ENCODE measurements at places on chromosomes 2 and 18. TPM values are rescaled to one million over a fixed set of nuclear protein-coding genes. Genes with fewer than 3 reads are reported as not detected.

DNA sequence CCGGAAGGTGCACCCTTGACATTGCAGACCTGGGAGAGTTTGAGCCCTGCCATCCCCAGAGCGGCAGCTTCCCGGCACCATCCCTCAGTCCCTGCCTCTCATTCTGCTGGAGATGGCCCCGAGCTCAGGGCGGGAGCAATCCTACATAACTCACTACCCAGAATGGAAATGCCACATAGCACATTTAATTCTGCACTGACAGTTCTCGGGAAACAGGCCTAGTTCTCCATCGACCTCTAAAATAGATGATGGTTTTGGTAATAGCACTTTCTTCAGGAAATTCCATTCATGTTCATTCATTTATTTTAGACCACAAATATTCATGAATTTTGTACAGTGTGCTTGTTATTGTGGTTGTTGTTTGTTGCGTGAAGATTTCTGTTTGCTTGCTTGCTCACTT lies 92.9 kb upstream of the SLC14A2 start:
- no peak for DNase-seq

- no peak for DNase-seq
Observed at GRCh38 chr18:7830468-7830867, 263.4 kb downstream of the PTPRM start.

The AKAIN1 gene
- total RNA-seq: not detected

GRCh38 chr18:51074605-51075004 lies 44.6 kb downstream of the SMAD4 start:
- DNase-seq: no peak

DNA sequence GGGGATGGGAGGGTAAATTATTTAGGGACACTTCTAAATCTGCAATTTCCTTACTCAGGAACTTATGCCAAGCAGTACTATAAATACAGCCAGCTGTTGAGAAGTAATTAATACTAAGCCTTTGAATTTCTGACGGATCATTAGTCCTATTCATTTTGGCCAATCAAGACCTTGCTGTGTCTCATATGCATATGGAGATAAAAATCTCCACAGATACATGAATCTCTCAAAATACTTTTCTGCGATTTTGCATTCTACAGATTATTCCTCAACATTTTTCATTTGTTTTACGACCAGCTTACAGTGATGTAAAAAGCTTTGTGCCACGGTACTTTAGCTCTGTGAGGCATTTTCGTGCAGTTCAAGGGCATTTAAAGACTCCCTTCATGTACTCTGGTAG lies 16.7 kb downstream of the LANCL1 start:
- no peak for DNase-seq

- no peak for DNase-seq
Observed at GRCh38 chr2:16525265-16525887, 140.3 kb downstream of the CYRIA start.

- no peak for DNase-seq
Observed at GRCh38 chr18:36627637-36628036, 201.2 kb downstream of the TPGS2 start.

The UGT1A3 gene
- total RNA-seq: not detected

The ARMC9 gene
- total RNA-seq: 37.1 TPM

GRCh38 chr2:240704651-240705050 lies 13.0 kb downstream of the AQP12A start:
- DNase-seq: no peak

DNA sequence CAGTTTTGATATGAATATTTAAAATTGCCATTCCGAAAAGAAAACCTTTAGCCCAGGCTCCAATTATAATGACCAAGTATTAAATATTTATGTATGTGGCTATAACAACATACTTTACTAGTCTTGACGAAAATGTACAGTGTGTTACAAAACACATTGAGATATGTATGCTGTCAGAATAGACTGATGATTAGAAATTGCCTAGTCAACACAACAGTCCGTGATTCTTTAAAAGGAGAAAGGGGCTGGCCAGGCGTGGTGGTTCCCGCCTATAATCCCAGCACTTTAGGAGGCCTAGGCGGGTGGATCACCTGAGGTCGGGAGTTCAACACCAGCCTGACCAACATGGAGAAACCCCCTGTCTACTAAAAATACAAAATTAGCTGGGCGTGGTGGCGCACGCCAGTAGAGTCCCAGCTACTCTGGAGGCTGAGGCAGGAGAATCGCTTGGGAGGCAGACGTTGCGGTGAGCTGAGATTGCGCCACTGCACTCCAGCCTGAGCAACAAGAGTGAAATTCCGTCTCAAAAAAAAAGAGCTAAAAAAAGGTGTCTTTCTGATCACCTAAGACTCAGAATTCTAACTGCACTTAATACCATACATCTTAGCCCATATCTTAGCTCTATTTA lies 1.8 kb downstream of the CHAC2 start:
- DNase-seq: no peak

GRCh38 chr2:224183086-224183485 lies 144.0 kb upstream of the SERPINE2 start:
- no peak for DNase-seq

The CCDC138 gene
- 2.9 TPM for total RNA-seq

GRCh38 chr18:55448420-55448819 lies 139.6 kb downstream of the TCF4 start:
- no peak for DNase-seq

- DNase-seq: no peak
Observed at GRCh38 chr2:28250006-28250405, 142.7 kb upstream of the FOSL2 start.

The MC2R gene
- total RNA-seq: not detected

The OTOS gene
- not detected for total RNA-seq

DNA sequence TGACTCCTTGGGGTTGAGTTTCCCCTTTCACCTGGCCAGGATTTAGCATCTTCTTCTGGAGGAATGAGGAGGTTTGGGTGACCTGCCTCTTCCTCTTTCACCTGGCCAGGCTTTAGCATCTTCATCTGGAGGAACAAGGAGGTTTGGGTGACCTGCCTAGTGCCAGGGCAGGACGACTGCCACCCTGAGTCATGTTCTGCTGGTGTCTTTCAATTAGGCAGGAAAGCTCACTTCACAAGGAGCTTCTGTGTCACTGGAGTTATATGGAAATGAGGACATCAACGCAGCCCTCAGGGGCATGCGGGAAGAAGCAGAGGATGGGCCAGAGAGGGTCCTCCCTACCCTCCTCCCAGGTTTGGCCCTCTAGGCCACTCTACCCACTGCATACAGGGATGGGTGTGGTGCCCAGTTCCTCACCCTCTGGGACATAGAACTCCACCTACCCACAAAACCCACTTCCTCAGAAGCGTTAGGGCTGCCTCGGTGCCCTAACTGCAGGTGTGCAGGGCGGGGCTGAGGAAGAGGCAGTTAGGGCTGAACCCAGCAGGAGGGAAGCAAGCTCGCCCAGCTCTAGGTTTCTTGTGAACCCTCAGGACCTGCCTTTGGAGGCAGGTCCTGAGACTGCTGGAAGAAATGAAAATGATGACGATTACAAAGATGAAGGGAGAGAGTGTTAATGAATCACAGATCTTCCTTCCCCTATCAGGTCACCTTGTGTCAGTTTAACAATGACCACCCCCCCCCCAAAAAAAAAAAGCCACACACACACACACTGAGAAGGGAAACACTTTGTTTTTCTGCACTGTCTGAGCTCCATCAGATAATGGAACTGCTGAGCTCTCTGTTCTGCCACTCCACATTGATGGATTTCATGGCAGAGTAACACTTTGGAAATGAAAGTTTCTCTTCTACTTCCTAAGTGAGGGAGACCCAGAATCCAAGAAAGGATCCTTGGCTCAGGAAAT lies 71.0 kb downstream of the ARL4C start:
- DNase-seq: no peak

The ABCG5 gene
- not detected for total RNA-seq

The FHOD3 gene
- total RNA-seq: 1.9 TPM

- DNase-seq: no peak
Observed at GRCh38 chr2:144666032-144666431, 146.1 kb upstream of the ZEB2 start.

DNA sequence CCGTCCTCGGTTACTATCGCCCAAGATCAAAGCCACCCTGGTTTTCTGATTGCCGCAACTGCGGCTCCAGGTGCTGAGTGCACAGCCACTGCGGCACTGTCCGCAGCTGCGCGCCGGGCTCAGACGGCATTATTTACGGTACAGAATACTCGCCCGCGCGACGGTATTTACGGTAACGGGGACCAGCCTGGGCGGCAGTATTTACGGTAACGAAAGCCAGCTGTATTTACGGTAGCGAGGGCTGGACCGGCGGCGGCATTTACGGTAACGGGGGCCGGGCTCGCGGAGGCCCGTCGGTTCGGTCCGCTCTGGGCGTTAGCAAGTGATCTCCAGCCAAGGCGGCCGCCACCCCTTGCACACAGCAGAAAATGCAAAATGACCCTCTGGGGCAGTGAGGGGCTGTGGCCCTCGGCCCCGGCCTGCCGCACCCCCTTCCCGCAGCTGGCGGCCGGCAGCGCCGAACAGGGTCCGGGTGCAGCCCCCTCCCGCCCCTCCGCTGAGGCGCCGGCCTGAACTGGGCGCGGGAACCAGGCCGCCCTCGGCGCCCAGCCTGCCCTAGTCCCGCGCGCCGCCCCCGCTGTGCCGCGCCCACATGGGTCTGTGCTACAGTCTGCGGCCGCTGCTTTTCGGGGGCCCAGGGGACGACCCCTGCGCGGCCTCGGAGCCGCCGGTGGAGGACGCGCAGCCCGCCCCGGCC lies at the start of gene GNAL:
GNAL (plus strand) TSS at position 293 of the 697 bp plus-strand sequence; CDS start at position 593, 300 bp downstream.
- DNase-seq: peak; percentile 85

The ANKRD30B gene
- not detected for total RNA-seq

GRCh38 chr2:25494616-25495015 lies 152.9 kb upstream of the DNMT3A start:
- no peak for DNase-seq

- DNase-seq: no peak
Observed at GRCh38 chr2:193303464-193303863, 1108.7 kb upstream of the TMEFF2 start.
